Esophagus muscularis mucosa (tissue), 4 donors: ENCODE measurements at places on chromosomes 7 and 10. TPM values are rescaled to one million over a fixed set of nuclear protein-coding genes. Genes with fewer than 3 reads are reported as not detected.
A peak's percentile ranks its signal among the peaks of the same experiment; 100 is the strongest.

GRCh38 chr7:108839076-108839475 is 269.4 kb downstream of the DNAJB9 start:
- DNase-seq = no peak

- no peak for DNase-seq
These were observed 993 bp upstream of the SND1 start for GRCh38 chr7:127650847-127651555.

DNA sequence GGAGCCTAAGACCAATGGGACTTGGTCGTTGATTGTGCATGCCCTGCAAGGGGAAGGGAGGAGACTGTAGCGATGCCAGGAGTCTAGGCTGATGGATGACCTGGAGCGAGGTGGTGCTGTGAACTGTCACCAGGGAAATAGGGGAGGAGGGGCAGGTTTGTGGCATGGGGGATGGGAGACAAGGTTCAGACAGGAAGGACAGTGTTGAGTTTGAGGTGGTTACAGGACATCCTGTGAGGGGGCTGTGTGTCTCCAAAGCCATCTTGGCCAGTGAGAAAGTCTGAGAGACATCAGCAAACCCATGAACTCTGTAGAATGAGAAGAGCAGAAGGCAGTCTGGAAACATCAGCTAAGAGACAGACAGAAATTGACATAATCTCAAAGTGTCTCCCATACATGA is 38.5 kb upstream of the KDM7A start:
- no peak for DNase-seq

GRCh38 chr7:30185496-30185895 is 50.7 kb downstream of the MTURN start:
- no peak for DNase-seq

GRCh38 chr10:116690356-116691322 is 51.7 kb downstream of the HSPA12A start:
- no peak for DNase-seq

- DNase-seq = no peak
These were observed 188.1 kb upstream of the STEAP1 start for GRCh38 chr7:89966067-89966664.

- DNase-seq = no peak
These were observed 301.0 kb downstream of the SORCS1 start for GRCh38 chr10:106863549-106863948.

DNA sequence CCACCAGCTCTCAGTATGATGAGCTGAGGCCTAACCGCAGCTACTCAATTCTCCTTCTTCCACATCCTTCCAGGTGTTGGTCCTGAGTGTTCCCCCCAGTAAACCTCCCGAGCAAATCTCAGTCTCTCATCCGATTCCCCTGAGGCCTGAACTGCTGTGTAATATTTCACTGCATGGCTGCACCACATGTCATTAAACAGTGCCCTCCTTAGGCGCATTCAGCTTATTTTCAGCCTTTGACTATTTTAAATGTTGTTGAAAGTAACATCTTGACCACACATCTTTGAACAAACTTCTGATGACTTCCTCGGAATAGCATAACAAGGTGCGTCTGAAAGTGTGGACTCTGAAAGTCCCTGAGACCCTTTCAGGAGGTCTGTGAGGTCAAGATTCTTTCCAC is 62.8 kb upstream of the NPS start:
- DNase-seq = no peak

DNA sequence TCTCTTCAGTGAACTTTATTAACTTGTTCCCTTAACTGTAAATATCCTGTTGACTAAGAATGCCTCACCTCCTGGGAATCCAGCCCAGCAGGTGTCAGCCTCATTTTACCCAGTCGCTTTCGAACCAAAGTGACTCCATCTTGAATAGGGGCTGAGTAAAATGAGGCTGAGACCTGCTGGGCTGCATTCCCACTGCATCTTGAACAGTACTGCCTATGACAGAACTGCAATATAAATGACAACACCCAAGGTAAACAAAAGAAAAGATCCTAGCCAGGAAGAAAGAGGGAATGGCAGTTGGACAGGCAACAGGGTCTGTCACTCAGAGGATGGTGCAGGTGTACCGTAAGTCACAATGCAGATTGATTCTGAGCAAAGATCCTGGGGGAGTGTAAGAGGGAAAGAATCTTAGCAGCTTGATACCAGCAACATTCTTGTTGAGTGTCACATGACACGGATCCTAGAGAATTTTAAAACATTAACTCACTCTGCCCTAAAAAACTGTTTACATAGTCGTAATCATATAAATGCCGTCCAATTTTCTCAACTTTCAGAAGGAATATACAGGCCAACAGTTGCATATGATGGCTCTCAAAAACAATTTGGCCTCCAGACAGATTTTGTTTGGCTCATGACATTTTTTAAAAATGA is 4.4 kb upstream of the FAM107B start:
- DNase-seq = peak; percentile 31

- DNase-seq = no peak
These were observed 103.7 kb downstream of the CCNY start for GRCh38 chr10:35440016-35440415.

DNA sequence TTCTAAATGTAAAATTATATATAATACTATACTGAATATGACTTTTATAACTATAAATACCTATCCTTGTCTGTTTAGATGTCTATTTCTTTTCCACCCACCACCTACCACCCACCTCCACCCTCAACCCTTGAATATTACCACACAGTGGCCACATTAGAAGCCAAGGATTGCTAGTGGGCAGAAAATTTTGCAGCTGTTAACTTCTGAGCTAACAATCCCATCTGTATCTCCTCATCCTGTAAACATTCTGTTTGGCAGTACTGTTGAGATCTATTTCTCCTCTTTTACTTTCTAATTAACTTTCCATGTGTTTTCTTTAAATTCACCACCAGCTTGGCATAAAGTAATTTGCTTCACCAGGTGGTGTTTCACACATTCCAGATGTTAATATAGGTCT is 281.1 kb upstream of the BMPER start:
- DNase-seq = no peak

GRCh38 chr10:28769091-28769604 is 91.8 kb downstream of the BAMBI start:
- DNase-seq = no peak

DNA sequence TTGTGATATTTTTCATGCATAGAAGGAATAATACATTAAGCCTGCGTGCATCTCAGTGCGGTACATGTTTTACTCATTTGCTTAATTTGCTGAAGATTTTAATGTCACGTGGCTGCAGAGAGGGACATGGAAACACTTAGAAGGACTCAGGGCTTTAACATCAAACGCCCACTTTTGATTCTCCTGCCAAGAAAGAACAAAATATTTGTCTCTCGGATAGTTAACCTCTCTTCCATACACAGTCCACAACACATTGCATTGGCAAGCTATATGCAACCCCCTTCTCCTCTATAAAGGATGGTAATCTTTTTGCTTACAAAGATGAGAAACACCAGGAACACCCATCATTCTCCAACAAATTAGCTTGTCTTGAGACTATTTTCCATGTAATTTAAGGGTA is 148.0 kb upstream of the NRP1 start:
- DNase-seq = peak; percentile 62

DNA sequence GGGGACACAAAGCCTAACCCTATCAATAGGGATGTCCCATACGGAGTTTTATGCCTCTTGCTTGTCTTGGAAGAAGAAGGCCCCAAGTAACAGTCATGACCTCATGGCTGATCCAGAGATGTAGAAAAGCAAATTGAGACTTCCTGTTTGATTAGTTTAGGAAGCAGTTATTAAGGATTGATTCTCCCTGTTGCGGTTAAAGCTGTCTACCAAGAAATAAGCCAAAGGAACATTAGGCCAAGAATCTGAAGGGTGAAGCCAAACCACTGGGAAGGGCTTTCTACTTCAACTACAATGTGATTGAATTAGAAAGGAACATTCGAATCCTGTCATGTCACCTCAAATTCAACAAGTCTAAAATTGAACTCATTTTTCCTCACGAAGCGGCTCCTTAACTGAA is 60.5 kb upstream of the AGBL3 start:
- no peak for DNase-seq

DNA sequence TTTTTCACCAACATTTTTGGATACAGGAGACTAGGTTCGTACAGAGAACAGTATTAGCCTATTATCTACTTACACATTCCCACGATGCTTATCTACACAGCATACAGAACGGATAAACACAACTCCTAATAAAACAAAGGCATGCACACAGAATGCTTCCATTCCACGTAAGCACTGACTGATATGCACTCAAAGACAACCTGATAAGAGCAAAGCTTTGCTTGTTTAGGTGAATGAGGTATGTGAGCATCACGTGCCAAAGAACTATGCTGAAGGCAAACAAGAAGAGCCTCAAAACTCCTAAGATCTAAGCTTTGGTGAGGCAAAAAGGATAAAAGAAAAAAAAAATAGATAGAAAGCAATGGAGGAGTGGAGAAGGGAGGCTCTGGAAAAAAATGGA is 413.5 kb upstream of the LRRN3 start:
- DNase-seq = no peak

GRCh38 chr10:112434988-112435619 is 11.6 kb downstream of the ZDHHC6 start:
- no peak for DNase-seq

- no peak for DNase-seq
These were observed 926.2 kb downstream of the KCNMA1 start for GRCh38 chr10:76711222-76711997.

GRCh38 chr7:117385363-117386109 is 41.8 kb downstream of the ASZ1 start:
- DNase-seq = no peak

DNA sequence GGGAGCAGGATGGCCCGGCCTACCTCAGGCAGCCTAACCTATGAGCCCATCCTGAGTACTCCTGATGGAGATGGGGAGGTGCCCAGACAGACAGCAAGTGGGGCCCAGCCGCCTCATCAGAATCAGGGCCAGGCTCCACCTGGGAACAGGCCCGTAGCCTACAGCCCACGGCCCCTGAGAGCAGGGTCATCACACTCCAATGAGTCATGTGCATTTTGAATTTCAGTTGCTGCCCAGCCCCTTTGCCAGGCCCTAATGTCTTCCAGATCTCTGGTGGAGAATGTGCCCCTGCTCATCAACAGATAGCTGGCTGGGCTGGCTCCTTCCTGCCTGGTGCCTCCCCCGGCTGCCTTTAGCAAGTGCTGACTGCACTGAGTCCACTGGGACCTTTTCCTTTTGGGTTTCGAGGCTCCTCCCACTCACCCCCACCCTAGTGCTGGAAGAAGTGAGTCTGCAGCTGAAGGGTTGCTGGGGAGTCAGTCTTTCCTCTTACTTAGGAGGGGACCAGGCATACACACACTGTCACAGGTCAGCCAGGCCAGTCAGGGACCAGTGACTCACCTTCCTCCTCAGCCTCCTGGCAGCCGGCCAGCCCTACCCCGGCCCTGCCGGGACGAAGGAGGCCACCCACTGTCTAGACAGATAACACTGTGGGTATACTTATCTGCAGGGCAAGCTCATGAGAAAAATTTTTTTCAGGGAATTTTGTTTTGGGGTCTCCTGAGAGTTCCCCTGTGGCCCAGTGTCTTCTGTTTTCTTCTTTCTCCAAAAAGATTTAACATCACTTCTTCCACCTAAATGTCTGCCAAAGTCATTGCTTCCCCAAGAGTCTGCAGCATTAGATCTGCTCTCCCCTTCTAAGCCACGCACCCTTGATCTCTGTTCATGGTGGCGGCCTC is 9.1 kb upstream of the ASIC3 start:
- no peak for DNase-seq

DNA sequence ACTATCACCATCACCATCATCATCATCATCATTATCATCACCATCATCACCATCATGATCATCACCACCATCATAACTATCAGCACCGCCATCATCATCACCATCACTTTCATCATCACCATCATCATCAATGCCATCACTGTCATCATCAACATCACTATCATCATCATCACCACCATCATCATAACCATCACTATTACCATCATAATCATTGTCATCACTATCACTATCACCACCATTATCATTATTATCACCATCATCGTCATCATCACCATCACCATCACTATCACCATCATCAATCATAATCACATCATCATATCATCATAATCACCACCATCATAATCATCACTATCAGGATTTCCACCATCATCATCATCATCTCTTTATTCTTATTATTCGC is 20.6 kb downstream of the INSIG1 start:
- no peak for DNase-seq

GRCh38 chr10:64450312-64450711 is 929.1 kb downstream of the REEP3 start:
- no peak for DNase-seq

- DNase-seq = no peak
These were observed 394.5 kb downstream of the TYW1 start for GRCh38 chr7:67391168-67391567.

- peak; percentile 90 for DNase-seq
These were observed 257.0 kb upstream of the ZNF32 start for GRCh38 chr10:43905512-43906236.

- DNase-seq = no peak
These were observed 182.4 kb downstream of the DNAJB6 start for GRCh38 chr7:157519246-157519645.

DNA sequence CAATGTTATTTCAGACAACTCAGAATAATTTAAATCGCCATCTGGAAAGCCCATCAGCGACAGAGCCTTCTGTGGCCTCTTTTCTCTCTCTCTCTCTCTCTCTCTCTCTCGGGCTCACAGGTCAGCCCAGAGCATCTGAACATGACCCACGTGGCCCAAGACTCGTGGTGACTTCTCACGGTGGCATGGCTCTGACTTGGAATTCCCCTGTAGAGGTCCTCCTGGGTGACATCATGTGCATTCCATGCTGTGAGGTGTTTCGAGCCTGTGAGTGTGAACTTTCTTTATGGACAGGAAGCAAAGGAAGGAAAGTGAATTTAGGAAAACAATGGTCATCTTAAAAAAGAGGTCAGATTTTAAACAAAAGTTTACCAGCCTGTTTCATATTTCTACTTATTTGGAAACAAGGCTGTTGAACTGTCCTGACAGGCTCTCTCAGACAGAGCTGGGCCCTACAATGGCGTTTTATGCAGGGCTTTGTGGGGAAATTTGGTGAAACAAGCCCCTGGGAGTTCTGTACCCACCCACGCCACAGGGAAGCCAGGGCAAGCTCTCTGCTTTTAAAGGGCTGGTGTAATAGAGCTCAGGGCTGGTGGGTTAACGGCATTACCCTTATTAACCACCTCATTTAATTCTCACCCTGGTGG is 359.7 kb upstream of the ZNF32 start:
- DNase-seq = peak; percentile 75

Gene CPA2
- total RNA-seq = not detected

Gene NAT16
- not detected for total RNA-seq

Gene CDH23
- total RNA-seq = 18.7 TPM

Gene SEMA3A
- 36.5 TPM for total RNA-seq

Gene OR6V1
- not detected for total RNA-seq

Gene CTAGE6
- total RNA-seq = not detected

Gene FAM25G
- total RNA-seq = not detected

Gene CHST15
- total RNA-seq = 76.1 TPM

Gene SMURF1
- 21.9 TPM for total RNA-seq

Gene ELOVL3
- not detected for total RNA-seq
